ENCODE measurements at places on chromosomes 1 and 21.

- no peak for DNase-seq
Measured at GRCh38 chr1:31920956-31921355, 17.2 kb downstream of the PTP4A2 start.

GRCh38 chr1:214414691-214415090 is 133.7 kb downstream of the SMYD2 start:
- DNase-seq: no peak

DNA sequence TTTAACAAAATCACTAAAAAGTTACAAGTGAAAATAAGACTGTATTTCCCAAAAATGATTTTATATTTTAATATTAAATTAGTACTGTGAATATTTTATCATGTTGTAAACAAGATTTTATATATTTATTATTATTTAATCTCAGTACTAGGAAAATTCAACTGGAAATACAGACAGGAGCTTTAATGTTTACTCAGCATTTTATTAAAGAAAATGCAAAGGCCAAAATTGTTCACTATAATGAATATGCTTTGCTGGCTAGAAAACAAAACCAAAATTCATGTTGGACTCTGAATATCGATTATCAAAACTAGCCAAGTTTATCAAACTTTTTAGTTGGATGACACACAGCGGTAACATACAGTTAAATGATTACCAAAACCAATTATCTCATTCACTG is 782.3 kb downstream of the AMY1C start:
- DNase-seq: no peak

DNA sequence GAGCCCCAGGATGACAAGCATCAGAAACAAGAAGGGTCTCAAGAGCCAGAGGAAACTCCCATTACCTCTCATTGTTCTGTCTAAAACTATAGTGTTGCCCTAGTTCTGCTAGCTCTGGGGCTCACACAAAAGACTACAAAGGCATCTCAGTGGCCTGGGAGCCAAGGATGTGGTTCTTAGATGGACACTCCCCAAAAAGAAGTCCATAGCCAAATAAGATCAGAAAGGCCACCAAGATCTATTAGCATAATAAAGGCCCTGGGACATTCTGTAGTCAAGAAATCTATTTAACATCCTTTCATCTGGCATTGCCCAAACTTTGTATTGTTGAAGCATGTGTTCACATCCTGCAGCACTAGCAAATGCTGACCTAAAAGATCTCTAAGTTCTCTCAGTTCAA is 99.5 kb downstream of the EDEM3 start:
- DNase-seq: no peak

DNA sequence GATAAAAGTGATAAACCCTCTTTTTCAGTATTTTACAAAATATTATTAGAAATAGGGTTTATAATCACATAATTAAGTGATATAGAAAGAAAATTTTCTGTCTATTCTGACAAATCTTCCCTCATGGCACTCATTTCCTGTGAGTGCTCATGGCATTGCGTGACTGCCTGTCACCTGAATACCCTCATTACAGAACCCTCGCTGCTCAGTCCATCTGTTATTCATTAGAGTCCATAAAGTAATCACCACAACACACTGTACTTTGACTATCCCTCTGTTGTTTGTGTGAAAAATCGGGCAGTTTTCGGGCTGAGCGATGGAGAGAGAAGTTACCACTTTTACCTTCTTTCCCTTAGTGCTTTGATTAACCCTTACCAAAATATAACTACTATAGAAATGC is 100.4 kb upstream of the BRINP3 start:
- no peak for DNase-seq

- DNase-seq: no peak
Measured at GRCh38 chr1:175191659-175192058, 917 bp downstream of the KIAA0040 start.

- DNase-seq: no peak
Measured at GRCh38 chr21:35575280-35575915, 484.9 kb downstream of the SETD4 start.

DNA sequence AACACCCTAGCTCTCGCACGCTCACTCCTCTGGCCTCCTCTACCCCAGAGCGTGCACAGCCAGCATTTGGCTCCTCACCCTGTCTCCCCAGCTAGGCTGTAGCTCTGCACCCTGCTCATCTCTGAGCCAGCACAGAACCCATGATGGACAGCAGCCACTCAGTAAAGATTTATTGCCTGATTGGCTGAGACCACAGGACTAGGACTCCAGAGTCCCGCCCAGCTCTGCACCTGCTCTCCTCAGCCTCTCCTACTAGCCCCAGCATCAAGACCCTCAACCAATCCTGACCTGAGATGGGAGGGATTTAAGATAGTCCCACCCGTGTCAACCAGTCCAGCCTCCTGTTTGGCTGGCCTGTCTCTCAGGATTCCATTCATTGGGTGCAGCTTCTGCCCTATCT is 9.3 kb downstream of the C1QB start:
- DNase-seq: no peak

- no peak for DNase-seq
Measured at GRCh38 chr1:11960715-11961114, 19.5 kb upstream of the MFN2 start.

DNA sequence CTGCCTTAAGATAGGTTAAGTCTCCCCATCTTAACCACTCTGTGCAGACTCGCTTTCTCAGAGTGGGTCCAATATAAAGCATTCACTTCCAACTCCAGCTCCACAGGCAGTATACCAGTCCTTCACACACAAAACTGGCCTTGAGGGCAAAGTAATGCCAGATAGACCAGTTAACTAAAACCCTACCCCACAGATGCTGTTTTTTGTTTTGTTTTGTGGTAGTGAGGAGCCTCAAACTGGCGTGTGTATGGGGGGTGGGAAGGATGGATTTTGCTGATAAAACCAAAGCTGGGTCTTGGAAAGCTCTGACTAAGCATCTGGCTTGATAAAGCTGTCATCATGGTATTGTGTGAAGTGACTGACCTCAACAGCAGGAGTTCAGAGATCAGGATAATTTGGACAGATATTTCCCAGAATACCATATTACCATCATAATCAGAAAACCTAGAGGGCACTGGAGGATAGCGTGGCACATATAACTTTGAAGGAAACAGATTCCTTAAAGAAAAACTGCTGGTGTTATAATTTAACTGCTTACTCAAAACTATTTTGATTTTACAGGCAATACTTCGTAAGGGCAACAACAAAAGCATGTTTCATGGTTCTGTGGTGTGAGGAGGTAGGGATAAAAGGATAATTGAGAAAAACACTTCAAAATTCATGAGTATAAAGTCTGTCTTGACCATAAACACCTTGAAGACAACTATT is 29.6 kb upstream of the CPLANE2 start:
- DNase-seq: no peak

DNA sequence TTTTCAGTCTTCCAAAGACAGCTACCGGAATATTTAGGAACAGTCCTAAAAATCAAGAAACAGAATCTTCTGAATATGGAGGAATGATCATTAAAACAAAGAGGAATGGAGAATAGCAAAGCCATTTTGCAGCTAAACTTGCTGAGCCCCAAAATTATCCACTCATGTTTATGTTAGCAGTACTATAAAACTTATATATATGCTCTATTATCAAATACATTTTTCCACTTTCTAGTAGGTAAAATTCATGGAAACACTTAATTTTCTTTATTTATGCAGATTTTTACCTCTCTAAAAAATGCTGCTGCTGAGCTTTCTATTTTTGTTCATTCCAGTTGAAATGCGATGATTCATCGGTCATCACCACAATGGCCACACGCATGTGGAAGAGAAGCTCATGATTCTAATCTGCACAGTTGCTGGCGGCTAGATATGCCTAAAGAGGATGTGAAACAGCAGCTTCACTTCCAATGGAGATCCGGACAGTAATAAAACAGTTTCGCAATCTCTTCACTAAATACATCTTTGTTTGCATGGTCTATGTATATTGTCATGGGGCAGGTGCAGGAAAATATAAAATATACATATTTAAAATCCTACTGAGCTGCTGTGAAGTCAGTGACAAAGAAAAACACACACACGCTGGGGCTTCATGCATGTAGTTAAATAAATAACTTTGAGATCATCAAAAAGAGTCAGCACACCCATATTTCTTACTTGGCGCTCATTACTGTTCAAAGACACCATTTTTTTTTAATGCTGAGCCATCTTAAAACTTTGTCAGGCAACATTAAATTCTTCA is 292.2 kb downstream of the SMYD3 start:
- no peak for DNase-seq
